ENCODE measurements at places on chromosomes 12 and 14. TPM values are rescaled to one million over a fixed set of nuclear protein-coding genes. Genes with fewer than 3 reads are reported as not detected.

ACADS gene
- 14.2 TPM for total RNA-seq

HECTD4 gene
- 81.3 TPM for total RNA-seq

LRRC43 gene
- total RNA-seq: 0.58 TPM

LMO3 gene
- 26.2 TPM for total RNA-seq

DHRS2 gene
- total RNA-seq: not detected

LRFN5 gene
- total RNA-seq: 10.9 TPM

GRCh38 chr14:55333711-55334485 lies 62.7 kb downstream of the FBXO34 start:
- DNase-seq: no peak

GRCh38 chr12:5180496-5180895 lies 136.8 kb downstream of the KCNA5 start:
- no peak for DNase-seq

DNA sequence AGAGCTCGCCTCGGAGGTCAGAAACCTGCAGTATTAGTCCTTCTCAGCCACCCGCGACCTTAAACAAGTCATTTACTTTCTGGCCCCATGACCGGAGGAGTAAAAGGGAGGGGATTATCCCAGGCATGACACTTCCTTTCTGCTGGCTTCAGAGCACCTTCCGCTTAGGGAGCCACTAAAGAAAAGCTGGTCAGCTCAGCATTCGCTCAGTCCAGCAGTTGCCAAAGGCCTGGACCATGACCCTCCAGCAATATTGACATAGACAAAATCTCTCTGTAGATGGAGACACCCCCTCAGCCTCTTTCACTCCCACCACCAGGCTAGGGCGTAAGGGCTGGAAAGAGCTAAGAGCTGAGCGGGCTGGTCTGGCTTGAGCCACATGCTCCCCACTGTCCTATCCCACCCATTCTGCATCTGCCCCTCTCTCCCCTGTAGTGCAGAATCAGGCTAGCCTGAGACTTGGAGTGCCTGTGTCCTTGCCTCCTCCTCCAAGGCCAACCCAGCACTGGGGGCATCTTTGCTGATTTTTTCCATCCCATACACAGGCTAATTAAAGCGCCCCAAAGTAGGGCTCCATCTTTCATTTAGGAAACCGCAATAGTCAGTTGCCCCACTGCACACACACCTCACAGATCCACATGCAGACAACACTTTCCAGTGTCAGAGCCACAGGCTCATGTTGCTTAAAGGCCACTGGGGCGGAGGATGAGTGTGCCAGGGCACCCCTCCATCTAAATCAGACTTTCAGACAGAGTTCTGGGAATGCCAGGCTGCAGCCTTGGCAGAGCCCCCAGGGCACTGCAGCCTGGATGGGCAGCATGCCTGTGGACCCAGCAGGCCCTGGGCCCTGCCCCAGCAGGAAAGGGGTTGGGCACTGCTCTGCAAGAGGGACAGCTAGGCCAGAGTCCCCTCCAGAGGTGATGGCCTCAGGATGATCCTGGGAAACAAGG lies 4.0 kb upstream of the CPNE6 start:
- no peak for DNase-seq

- no peak for DNase-seq
Observed at GRCh38 chr12:126534495-126534894, 1469.3 kb downstream of the AACS start.

DNA sequence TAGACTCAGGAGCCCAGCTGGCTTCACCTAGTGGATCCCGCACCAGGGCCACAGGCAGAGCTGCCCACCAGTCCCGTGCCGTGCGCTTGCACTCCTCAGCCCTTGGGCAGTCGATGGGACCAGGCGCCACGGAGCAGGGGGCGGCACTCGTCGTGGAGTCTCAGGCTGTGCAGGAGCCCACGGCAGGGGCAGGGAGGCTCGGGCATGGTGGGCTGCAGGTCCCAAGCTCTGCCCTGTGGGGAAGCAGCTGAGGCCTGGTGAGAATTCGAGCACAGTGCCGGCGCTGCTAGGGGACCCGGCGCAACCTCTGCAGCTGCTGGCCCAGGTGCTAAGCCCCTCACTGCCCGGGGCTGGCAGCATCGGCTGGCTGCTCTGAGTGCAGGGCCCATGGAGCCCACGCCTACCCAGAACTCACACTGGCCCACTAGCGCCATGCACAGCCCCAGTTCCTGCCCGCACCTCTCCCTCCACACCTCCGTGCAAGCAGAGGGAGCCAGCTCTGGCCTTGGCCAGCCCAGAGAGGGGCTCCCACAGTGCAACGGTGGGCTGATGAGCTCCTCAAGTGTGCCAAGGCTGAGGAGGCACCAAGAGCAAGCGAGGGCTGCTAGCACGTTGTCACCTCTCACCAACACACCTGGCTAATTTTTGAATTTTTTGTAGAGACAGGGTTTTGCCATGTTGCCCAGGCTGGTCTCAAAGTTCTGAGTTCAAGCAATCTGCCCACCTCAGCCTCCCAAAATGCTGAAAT lies 116.1 kb downstream of the SPTSSA start:
- no peak for DNase-seq

DNA sequence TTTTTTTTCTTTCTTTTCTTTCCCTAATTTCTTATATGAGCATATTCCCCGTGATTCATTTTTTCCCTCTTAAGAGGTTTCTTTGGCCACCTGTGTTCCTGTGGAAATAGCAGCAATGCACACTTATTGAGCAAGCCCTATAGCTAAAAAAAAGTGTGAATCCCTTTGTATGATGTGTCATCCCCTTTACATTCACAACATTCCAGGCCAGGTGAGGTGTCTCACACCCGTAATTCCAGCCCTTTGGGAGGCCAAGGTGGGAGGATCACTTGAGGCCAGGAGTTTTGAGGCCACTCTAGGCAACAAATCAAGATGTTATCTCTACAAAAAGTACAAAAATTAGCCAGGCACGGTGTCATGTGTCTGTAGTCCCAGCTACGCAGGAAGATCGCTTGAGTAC lies 700.4 kb upstream of the TBX3 start:
- DNase-seq: no peak

DNA sequence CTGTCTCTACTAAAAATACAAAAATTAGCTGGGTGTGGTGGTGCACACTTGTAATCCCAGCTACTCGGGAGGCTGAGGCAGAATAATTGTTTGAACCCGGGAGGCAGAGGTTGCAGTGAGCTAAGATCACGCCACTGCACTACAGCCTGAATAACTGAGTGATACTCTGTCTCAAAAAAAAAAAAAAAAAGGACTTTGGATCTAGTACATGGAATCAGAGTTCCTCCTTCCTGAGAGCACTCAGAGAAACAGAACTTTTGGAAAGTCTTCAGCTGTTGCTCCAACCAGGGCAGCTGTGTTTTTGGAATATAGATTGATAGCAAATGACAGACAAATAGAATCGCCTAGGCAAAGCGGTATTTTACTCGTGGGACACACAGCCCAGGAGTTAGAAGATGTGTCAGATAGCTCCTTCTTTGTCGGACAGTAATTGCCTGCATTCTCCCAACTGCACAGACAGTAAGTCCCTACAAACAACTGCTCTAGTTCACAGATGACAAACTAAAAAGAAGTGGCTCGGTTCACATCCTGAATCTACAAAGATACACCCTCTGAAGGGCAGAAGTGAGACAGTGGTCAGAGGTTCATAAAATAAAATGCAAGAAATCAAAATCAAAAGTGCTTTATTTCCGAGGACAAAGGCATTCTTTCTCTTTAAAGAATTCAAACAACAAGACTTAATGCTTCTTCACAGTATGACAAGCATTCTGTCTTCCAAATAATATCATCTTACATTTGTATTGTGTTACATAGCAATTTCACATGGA lies 17.1 kb upstream of the NEK9 start:
- no peak for DNase-seq

- DNase-seq: no peak
Observed at GRCh38 chr14:45716572-45716971, 463.6 kb upstream of the MIS18BP1 start.

DNA sequence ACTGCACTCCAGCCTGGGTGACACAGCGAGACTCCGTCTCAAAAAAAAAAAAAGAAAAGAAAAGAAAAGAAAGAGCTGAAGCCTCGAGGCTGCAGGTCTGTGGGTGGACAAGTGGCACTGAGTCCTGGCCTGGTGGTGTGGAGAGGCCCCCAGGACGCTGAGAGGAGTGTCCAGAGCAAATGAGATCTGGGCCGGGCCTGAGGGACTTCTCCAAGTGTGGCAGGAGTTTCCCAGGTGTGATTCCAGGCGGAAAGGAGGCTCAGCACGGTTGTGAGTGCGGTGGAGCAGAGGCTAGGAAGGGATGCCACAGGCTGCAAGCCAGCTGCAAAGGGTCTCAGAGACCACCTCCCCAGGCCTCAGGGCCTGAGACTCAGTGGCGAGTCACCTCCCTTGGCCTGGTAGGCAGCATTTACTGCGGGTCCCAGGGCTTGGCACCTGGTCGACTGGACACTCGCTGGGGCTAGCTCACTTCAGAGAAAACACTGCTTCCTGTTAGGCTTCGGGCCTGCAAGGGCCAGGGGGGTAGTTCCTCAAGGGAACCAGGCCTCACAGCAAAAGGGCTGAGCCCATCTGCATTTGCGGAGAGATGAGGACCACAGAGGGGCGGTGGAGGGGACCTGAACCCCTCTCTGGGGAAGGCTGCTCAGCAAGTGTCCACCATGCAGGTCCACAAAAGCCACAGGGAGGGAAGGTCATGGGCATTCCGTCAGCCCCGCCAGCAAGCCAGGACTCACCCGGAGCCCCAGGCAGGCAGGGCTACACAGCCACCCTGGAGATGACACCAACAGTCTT lies 11.7 kb downstream of the TTC7B start:
- no peak for DNase-seq

GRCh38 chr12:18823461-18823860 lies 85.5 kb downstream of the CAPZA3 start:
- DNase-seq: no peak

- no peak for DNase-seq
Observed at GRCh38 chr12:39502726-39503125, 59.8 kb upstream of the KIF21A start.

- DNase-seq: no peak
Observed at GRCh38 chr12:65681226-65681625, 143.1 kb upstream of the HMGA2 start.

GRCh38 chr12:125089083-125089482 lies 23.8 kb downstream of the AACS start:
- no peak for DNase-seq

DNA sequence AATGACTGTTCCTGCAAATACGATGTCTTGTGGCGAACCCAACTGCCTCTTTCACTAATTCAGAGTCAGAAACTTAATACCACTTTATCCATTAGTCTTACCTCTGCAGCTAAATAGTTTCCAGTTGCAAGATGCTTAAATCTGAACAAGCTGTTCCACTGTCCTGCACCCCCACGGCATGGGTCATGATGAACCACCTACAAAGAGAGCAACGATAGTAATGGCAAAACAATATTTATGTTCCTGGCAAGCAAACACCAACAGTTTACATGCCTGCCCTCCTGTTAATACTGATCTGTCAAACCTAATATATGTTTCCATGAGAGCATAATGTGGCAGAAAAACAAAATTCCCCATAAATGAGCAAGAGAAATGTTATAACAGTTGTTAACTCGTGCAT lies 121.9 kb downstream of the ITPR2 start:
- DNase-seq: no peak

DNA sequence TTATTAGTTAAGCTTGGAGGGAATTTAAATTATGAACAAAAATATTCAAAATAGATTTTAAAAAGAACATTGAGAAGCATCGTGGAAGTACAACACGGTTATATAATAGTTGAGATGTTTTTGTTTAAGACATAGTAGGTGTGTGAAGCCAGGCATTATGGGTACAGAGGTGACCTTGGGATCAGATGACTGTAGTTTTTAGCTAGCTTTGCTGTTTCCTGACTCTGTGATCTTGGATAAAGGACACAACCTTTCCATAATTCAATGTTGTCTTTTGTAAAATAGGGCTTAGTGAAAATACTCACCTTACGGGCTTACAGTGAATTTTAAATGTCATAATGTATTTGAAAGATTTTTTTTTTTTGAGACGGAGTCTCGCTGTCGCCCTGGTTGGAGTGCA lies 239.7 kb downstream of the SLC2A13 start:
- DNase-seq: no peak

GRCh38 chr14:68968721-68969120 lies 10.4 kb downstream of the ACTN1 start:
- no peak for DNase-seq

GRCh38 chr12:57381693-57382220 lies 49.1 kb downstream of the R3HDM2 start:
- DNase-seq: no peak

- DNase-seq: no peak
Observed at GRCh38 chr14:106872611-106873446, 1346.4 kb downstream of the TMEM121 start.

DNA sequence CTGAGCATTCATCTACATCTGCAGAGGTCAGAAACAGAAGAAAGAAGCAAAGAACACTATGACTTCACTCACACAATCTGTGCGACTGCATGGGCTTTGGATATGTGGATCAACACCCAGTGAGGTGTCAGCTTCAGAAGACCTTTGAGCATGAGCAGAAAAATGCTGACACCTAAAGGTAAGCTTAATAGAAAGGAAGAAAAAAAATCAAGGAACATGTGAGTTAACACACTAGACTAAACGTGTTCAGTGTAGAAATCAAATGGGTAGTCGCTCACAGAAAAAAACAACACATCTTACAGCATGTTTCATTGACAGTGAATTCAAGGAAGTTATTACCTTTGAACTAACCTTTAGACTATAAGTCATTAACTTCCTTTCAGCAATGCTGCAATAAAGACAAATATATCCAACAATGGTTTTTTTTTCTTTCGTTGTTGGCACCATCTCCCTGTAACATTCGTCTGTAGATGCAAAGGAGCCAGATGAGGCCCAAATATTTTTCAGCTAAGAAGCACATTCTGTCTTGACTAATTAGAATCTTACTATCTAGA lies 30.9 kb downstream of the RTRAF start:
- DNase-seq: no peak

- DNase-seq: no peak
Observed at GRCh38 chr14:105363847-105364708, 34.3 kb upstream of the TEX22 start.

GRCh38 chr12:69873429-69873828 lies 48.4 kb downstream of the MYRFL start:
- DNase-seq: no peak

GRCh38 chr14:35229084-35229791 lies 62.9 kb upstream of the PSMA6 start:
- no peak for DNase-seq

DNA sequence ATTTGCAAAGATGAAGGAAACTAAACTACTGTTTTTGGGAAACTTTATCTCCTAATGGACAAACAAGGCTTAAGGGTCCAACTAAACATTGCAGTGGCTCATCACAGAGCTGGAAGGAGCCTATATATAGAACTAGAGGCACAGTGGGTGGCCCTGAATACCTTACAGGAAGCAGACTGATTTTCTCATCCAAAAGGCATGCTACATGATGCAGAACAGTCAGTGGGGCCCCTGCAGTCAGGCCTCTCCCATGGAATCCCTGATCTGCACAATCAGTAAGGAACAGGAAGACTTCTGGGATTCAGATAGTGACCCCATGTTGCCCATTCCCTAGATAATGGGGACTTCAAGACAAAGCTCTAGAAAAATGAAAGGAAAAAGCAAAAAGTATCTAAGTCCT lies 1.9 kb upstream of the LLPH start:
- no peak for DNase-seq

All from sciatic nerve (tissue), 2 donors.